ENCODE measurements at places on chromosomes 12 and 14. TPM values are rescaled to one million over a fixed set of nuclear protein-coding genes. Genes with fewer than 3 reads are reported as not detected.
A peak's percentile ranks its signal among the peaks of the same experiment; 100 is the strongest.

DNA sequence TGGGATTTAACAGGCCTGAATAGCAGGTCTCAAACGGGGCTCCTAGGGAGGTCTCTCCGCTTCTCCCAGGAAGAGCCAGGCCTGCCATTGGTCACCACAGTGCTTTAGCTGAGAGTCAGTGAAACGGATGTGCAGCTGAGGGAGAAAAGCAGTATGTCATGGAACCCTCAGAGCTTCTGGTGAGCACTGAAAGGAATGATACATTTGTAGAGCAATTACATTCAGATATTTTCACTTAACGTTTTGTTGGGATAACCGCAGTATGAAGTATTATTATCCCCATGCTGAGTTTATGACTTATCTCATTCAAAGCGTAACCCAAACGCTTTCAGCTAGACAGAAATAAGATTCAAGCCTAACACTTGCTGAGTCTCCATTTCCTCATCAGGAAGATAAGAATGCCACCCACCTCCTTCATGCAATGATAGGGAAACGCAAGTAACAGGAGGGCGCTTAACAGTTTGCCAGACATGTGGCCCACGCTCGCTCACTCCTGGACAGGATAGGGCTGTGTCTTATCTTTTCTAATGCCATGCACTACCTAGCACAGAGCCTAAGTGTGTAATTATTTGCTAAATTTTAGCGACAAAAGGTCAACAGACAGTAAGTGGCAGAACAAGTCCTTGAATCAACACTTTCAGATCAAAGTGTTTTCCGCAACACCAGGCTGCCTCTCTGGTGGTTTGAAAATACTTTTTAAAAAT lies 28.2 kb downstream of the DAD1 start:
- no peak for DNase-seq

SNAPC1 gene
- 8.9 TPM for total RNA-seq

DNA sequence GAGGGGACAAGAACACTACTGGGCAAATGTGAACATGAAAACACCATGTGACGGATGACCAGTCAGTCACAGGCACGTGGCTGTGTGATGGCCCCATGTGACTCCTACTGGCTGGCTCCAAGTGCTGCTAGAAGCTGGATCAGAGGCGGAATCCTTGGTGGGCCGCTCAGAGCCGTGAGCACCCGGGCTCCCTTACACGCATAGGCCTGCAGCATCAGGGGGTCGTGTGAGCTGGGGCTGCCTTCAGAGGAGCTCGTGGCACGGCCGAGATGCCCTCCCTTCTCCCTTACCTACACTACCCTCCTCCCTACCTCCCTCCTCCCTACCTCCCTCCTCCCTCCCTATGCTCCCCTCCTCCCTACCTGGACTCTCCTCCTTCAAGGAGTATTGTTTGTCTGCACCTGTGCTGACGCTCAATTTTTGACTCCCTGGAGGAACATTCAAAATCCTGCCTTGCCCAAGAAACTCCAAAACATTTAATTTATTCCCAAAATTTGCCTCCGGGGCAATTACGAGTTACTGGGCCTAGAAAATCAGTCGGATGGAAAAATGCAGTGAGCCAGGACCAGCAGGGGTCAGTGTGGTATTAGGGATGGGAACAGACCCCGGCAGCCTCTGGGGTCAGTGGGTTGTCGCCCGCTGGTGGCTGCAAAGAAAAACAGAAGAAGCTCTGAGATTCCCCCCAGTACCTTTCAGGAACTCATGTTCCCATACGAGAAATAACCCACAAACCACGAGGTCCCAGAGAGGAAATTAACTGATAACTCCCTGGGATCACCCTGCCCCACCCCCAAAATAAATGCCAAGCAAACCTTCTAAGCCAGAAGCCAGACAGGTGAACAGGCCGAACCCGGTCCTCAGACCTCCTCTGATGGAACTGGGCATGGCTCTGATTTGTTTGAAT lies 61.3 kb downstream of the C14orf132 start:
- DNase-seq = peak; percentile 83

FZD10 gene
- total RNA-seq = 5.9 TPM

ALDH2 gene
- total RNA-seq = 66.9 TPM

DNA sequence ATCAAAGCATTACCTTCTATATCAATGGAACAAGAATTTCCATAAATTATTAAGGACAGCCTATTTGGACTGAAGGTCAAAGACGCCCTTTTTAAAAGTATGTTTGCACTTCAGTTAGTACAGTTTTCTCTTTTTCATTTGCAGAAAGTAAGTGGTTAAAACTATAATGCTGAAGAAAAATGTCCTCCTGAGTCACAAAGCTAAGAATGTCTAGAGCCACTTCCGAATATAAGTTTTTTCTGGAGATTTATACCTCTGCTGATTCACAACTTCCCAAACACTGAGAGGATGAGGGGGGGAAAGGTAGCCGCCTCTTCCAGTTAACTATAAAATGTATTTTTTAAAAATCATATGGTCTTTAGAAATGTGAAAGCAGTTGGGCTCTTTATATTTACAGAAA lies 84.9 kb downstream of the DUSP6 start:
- no peak for DNase-seq

GRCh38 chr14:30191639-30192279 lies 264.1 kb upstream of the PRKD1 start:
- no peak for DNase-seq

PDZRN4 gene
- 13.9 TPM for total RNA-seq

DNA sequence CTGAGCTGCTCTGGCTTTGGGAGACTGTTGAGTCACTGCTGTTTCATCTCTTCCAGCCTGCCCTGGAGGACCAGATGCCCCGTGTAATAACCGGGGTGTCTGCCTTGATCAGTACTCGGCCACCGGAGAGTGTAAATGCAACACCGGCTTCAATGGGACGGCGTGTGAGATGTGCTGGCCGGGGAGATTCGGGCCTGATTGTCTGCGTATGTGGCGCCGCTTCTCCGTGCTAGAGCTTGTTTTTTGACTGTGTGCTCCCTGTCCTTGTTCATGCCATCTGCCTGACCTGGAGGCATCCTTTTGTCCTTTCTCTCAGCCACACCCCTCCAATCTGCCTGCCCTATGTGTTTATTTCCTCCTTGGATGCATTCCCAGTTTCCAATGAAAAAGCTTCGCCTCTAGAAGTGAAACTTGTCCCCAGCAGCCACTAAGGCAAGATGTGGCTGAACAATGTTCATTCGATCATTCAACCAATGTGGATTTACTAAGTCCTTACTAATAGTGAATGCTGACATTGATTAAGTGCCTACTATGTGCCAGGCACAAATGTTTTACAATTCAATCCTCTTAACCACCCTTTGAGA lies 98.6 kb downstream of the NT5DC3 start:
- no peak for DNase-seq

GRCh38 chr14:58785701-58786100 lies 147.9 kb downstream of the DACT1 start:
- DNase-seq = no peak

DNA sequence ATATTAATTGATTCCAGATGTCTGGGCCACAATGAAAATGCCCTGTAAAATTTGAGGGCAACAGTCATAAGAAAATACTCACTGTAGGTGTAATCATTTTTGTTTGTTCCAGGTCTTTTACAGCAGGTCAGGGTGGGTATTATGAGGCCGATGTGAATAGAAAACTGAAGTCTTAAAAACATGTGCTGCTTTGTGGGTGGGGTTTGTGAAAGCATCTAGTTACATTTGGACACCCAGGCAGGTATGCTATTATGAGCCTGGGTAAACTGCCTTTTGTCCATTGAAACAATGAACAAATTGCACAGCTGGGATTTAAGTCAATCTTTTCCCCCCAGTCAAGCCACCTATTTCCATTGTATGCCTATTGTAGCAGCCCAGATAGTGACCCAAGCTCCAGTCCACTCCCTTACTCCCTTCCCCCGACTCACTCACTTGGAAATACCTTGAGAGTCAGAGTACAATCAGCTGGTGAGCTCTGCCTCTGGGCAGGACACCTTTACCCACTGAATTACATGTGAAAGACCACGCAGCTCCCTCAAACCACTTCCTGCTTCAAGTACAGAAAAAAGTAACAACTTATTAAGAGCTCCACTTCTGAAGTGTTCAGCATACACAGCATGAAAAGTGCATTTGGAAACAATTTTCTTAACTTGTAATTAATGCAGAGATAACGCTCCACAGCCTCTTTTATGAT lies 1.8 kb downstream of the IGF1 start:
- no peak for DNase-seq

DNA sequence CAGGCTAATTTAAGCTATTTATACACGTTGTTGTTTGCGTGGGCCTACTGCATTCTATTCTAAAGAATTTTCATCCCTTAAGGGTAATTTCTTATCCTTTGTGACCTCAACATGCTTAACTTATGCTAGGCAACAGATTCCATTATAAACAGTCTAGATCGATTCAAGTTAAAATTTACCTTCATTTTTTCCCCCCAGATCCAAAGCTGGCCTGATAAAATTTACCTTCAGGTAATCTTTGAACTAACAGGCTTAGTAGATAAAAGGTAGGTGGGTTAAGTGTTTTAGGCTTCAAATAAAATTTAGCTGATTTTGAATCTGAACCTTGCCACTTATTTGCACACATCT lies 389 bp upstream of the CCNB1IP1 start:
- no peak for DNase-seq

PLEKHH1 gene
- total RNA-seq = 46.3 TPM

TDG gene
- total RNA-seq = 24.9 TPM

GRCh38 chr14:63659726-63660125 lies 18.1 kb upstream of the WDR89 start:
- DNase-seq = no peak

DNA sequence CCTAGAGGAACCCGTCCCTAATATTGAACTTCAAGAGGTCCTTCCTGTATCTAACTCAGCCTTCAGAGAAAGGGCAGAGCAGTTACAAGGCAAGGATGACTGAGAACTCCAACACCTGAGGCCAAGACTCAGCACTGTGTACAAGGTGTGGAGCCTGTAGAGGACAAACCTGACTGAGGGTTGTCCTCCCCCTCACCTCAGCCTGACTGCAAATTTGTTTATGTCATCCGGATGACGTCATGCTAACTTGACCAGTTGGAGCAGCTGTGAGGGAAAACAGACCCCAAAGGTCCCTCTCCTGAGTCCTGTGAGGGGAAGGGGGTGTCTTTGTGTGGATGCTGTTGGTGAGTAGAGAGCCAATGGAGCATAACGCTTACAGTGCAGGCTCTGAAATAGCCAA lies 4.3 kb downstream of the CRACR2A start:
- DNase-seq = no peak

DNA sequence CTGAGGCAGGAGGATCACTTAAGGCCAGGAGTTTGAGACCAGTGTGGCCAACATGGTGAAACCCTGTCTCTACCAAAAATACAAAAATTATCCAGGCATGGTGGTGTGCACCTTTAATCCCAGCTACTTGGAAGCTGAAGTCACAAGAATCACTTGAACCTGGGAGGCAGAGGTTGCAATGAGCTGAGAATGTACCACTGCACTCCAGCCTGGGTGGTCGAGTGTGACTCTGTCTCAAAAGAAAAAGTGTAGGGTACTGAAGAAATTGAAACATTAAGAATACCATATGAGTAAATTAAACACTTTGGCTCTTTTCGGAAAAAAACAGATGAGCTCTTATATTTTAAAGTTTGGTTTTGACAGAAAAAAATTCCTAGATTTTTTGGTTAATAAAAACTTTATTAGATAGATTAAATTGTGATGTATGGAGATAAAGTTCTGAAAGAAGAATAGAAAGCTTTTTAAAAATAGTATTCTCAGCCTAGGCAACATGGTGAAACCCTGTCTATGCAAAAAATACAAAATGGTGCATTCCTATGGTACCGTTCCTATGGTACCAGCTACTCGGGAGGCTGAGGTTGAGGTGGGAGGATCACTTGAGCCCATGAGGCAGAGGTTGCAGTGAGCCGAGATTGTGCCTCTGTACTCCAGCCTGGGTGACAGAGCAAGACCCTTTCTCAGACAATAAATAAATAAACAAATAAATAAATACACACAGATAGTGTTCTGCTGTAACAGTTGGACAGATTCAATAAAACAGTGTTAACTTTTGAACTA lies 20.1 kb downstream of the MDM2 start:
- DNase-seq = no peak

TTC9 gene
- total RNA-seq = 7.0 TPM

DNA sequence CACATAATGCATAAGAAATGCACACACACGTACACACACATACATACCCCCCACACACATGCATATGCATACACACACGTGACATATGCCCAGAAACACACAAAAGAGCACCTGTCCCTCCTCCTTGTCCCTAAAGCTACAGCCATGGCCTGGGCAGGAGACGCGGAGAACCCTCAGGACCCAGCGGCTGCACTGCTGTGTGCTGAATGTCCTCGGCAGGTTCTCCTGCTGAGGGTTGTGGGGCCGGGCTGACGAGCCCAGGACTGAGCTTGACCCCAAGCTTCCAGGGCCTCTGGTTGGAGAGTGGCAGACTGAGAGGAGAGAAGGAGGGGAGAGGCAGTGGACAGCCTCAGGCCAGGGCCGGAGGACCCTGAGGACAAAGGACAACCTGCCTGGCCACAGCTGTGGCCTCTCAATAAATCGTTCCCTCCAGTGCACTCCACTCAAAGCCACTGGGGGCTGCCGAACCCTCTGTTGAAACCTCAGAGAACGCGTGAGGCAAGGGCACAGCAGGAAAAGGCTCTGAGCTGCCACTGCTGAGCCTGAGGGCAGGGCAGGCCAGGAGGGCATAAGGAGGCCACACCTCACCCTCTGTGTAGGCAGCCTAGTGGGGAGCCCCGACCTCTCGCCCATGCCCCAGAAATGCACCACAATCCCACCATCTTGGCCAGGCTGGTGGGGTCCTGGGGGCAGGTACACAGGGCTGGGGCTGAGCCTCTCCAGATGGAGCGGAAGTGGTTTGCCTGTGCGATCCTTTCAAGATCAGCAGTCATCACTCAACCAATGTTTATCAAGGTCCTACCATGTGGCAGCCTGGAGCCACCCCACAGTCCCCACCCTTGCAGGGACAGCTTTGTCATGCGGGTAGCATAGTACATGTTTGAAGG lies 3.1 kb downstream of the CACNA2D4 start:
- DNase-seq = peak; percentile 40

GRCh38 chr12:5923751-5924150 lies 21.3 kb downstream of the ANO2 start:
- DNase-seq = peak; percentile 14

GARIN6 gene
- total RNA-seq = not detected

DNA sequence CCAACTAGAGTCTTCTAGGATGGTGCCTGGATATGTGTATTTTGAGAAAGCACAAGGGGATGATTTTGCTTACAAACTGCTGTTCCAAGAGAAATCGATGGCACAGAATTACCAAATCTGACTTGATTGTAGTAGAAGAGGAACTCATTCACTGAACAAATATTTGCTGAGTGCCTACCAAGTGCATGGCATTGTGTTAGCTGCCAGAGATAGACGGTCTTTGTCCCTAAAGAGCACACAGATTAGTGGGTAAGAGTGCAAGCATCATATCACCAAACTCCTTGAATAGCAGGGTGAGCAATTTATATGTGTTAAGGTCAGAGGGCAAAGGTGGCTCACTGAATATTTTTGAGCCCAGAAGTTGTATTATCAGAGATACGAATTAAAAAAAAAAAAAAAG lies 3.5 kb upstream of the FOXN3 start:
- no peak for DNase-seq

- no peak for DNase-seq
Measured at GRCh38 chr12:1339618-1340319, 254.6 kb downstream of the FBXL14 start.

AQP5 gene
- 0.34 TPM for total RNA-seq
